Activated naive CD4-positive, alpha-beta T cell (primary cell): ENCODE measurements at places on chromosomes 1 and 21.

DNA sequence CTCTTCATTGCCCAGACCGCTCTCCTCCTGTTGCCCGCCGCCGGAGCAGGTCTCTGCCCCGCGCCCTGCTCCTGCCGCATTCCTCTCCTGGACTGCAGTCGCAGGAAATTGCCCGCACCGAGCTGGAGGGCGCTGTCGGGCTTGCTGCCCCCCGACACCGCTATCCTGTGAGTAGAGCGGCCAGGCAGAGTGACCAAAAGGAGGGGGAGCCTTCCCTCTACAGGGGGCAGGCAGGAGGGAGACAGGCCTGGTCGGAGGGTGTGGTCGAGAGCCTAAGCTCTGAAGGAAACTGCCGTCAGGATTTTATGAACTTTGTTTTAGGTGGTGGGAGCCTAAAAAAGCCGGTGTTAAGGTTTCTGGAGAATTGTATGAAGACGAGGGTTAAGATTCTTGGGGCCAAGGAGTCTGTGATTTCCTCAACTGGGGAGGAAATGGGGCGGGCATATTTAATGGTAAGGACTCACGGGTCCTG is 517 bp downstream of the LRIG2 start:
- no peak for DNase-seq

GRCh38 chr1:224205438-224205840 is 22.4 kb downstream of the DEGS1 start:
- DNase-seq: no peak

DNA sequence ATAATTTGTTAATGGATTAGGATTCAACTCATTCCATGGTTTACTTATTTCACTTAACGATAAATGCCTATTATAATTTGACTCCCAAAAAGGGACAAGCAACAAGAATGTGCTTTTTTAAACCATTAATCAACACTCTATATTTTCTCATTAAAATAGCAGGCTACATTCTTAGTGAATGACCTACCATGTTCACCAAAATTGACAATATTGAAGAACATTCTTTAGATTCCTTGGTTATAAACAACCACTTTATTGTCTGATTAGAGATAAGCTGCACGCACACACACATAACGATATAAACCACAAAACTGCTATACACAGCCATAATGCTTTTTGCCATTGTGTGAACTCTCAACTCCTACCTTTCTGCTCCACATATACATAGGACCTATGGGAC is 75.4 kb upstream of the LRRC7 start:
- DNase-seq: no peak

- peak; percentile 54 for DNase-seq
Observed at GRCh38 chr1:175152006-175152652, 40.4 kb downstream of the KIAA0040 start.

DNA sequence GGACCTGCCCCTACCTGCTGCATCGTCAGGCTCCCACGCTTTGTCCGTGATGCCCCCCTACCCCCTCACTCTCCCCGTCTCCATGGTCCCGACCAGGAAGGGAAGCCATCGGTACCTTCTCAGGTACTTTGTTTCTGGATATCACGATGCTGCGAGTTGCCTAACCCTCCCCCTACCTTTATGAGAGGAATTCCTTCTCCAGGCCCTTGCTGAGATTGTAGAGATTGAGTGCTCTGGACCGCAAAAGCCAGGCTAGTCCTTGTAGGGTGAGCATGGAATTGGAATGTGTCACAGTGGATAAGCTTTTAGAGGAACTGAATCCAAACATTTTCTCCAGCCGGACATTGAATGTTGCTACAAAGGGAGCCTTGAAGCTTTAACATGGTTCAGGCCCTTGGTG is 8.9 kb downstream of the SPATA46 start:
- DNase-seq: no peak

DNA sequence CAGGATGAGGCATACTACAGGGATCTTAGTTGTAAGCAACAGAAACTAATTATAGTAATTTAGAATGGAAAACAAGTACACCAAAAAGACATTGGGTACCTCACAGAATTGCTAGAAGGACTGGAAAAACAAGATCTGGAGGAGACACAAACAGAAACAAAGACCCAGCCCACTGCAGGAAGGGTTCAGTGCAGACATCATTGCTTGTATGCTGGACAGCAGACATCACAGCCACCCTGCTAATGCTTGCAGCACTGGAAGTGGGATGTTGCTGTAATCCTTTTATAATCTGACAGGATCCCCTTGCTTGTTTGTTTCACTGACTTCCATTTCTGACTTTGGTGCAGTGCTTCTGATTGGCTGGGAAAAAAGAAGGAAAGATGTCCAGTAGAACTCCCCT is 111.4 kb upstream of the ZNF678 start:
- no peak for DNase-seq

DNA sequence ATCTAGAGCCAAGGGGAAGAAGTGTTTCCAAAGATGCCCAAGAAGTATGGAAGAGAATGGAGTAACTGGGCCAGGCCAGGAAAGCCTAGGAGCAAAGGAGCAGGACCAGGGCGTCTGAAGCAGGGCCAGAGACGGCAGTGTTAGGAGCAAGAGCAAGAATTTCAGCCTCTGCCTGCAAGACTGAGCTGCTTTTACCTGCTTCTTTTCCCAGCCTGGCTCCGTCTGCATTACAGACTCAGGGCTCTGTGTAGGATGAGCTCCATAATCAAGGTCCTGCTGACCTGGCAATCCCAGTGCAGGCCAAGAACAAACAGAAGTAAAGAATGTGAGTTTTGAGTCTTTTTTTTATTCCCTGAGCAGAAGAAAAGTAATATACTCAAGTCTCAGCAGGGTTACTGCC is 10.1 kb downstream of the FMO1 start:
- no peak for DNase-seq

GRCh38 chr21:27077501-27077900 is 110.6 kb upstream of the ADAMTS5 start:
- no peak for DNase-seq

GRCh38 chr1:225998560-225999226 is 450 bp downstream of the SDE2 start:
- DNase-seq: no peak

DNA sequence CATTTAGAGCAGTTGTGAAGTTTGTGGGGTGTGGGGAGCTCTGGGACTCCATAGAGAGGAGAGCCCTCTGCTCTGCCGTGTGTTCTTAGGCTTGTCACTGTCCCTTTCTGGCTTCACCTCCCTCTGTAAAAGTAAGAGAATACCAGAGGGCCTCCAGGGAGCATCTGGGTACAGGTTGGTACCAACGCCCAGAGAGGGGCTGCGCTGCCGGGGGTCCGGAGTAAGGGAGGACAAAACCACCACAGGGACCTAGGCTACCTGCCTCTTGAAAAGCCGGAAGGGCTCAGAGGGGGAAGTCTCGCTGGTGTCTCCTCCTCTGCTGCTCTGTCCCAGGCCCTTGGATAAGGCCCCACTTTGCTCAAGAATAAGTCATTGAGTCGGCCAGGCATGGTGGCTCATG is 3.1 kb upstream of the TINAGL1 start:
- DNase-seq: no peak

DNA sequence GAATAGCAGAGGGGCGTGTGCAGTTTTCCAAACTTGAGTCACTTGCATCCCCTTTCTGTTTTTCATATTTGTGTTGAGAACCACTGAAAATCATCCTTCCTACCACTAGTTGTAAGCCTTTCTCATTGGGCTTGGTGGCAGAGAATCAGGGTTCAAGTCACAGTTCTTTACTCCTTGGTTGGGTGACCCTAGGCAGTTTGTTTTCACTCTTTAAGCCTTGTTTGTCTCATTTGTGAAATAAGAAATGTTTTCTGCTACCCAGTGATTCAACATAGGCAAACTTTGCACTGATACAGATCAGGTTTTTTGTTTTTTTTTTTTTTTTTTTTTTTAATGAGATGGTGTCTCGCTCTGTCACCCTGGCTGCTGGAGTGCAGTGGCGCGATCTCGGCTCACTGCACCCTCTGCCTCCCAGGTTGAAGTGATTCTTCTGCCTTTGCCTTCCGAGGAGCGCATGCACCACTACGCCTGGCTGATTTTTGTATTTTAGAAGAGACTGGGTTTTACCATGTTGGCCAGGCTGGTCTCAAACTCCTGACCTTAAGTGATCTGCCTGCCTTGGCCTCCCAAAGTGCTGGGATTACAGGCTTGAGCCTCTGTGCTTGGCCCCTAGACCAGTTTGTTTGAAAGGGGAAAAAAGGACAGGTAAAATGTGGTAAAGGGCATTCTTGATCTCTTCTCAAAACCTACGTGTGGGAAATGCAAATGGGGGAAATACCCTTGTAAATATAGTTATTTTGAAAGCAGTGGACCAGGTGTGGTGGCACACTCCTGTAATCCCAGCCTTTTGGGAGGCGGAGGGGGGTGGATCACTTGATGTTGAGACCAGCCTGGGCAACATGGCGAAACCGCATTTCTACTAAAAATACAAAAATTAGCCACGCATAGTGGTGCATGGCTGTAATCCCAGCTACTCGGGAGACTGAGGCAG is 3.2 kb downstream of the CLIC4 start:
- DNase-seq: no peak

GRCh38 chr21:16241479-16241963 is 511.7 kb downstream of the USP25 start:
- DNase-seq: no peak

DNA sequence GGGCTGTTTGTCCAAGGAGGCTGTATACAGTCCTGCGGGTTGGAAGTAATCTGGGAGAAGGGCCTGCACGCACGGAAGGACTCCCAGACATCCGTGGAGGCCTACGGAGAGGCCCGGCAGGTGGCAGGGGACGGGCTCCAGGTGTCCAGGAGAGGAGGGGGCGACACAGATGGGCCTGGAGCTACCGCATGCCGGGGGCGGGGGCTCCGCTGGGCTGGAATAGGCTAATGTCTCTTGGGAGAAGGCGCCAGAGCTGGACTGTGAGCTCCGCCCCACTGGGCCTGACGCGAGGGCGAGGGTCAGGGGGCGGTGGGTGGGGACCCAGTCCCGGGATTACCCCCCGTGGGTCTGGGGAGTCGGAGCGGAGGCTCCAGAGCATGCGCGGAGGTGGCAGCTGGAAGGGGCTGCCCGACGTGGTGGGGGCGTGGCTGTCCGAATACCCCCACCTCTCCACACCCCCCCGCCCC is 659 bp downstream of the AGO1 start:
- no peak for DNase-seq

- no peak for DNase-seq
Observed at GRCh38 chr1:168799927-168800605, 71.1 kb upstream of the DPT start.

DNA sequence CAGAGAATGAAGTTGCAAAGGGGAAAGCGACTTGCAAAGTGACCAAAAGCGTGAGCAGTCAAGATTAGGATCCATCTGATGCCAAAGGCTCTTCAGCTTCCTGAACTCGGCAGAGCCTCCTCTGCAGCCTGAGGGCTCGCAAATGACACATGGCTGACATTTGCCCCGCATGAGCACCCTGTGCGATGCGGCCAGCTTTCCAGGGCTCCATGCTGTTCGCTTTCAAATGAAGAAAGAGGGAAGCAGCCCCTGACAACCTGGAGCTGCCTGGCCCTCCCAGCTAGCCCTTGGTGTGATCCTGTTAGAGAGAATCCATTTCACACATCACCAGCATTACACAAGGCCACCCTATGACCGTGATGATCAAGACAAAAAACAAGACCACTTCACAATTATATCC is 20.2 kb upstream of the FAM131C start:
- no peak for DNase-seq

- no peak for DNase-seq
Observed at GRCh38 chr1:113809670-113810602, 2.3 kb downstream of the RSBN1 start.

DNA sequence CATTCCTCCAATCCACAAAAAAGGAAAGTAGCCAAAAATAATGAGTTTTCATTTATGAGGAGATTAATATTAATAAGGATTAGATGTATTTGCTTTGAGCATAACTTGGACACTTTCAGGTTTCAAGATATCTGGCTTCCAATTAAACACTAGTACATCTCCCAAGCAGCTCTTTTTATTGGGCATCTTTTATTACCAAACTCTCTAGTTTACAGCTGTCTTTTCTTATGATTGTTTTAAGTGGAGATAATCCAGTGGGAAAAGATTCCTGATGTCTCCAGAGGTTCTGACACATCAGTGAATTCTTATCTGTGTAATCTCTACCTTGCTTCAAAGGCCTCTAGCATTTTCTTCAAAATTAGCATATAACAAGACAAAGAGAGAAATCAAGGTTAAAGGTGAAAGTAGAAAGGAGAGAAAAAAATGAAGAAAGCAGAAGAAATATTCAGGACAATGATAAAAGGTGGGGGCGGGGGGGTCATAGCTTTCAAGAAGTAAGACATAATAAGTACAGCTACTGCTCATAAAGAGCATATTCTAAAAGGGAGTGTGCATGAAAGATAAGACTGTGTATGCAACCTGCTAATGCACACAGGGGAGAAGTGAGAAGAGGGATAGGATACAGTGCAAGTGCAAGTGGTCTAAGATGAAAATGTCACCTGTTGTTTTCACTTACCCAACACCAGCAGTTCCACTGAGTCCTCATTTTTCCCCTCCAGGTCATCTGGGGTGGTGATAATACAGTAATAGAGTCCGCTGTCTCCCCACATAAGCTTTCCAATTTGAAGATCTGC is 19.1 kb downstream of the ILDR2 start:
- no peak for DNase-seq

GRCh38 chr1:54356680-54357147 is 49.5 kb downstream of the SSBP3 start:
- no peak for DNase-seq

DNA sequence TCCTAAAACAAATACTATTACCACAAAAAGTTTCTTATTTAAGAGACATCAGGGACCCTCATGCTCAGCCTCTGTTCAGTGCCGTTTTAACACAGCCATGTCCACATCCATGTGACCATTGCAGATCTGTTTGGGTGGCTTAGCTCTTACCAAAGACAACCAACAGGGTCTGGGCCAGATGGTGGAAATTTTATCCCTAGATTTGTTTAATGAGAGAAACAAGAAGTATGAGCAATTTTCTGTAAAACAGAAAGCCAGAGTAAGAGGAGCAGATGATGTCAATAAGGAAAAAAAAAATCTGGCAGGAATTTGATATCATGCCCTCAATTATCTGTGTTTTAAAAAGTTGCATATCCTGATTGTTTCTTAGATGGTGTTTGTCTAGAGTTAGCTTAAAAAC is 299.9 kb downstream of the TM2D1 start:
- DNase-seq: no peak

DNA sequence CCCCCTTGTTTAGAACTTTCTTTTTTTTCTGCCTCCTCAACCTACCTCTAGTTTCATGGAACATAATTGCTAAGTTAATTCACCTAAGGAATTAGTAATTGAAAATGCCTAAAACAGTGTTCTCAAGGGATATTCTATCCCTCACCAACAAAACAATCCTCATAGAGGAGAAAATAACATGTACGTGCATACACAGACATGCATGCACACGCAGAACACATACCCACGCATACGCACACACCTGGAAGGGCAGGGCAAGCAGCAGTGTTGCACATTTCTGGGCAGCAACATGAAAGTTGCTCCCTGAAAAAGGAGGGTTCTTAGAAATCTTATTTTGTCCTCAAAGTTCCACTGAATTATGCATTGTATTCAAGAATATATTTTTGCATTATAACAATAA is 76.6 kb downstream of the HHAT start:
- DNase-seq: no peak

DNA sequence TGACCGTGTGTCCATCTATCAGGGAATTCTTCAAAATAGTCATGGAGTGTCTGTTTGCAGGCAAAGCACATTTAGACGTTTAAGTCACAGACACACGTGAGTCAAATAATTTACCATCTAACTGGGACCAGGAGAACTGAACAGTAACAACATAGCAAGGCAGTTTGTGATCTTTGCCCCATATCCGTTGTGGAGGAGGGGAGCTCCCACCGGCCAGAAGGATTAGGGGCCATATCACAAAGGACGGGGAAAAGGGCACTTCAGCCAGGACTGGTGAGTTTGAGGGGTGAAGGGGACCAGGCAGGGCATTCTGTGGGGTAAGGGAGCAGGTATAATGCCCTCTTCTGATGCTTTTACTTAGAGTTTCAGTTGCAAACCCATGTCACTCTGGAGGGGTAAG is 22.9 kb downstream of the ELAPOR1 start:
- no peak for DNase-seq
